ENCODE measurements at places on chromosomes 6 and 20.

- no peak for DNase-seq
Measured at GRCh38 chr20:57450931-57451330, 59.7 kb downstream of the RBM38 start.

DNA sequence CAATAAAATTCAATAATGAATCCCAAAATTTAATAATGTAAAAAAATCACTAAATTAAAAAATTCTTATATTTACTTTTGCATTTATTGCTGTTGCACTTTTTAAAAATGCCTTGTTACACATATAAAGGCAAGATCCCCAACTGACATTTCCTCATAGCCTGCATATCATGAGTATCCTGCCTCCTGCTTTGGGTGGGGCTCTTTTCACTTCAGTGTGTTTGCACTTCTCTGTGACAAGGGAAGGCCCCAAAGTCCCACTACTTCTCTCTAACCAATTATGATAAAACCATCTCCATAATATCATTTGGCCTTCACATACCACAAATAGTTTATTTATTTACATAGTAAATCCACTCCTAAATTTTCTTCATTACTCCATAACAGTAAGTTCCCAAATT lies 446.1 kb upstream of the MARCKS start:
- DNase-seq = no peak

DNA sequence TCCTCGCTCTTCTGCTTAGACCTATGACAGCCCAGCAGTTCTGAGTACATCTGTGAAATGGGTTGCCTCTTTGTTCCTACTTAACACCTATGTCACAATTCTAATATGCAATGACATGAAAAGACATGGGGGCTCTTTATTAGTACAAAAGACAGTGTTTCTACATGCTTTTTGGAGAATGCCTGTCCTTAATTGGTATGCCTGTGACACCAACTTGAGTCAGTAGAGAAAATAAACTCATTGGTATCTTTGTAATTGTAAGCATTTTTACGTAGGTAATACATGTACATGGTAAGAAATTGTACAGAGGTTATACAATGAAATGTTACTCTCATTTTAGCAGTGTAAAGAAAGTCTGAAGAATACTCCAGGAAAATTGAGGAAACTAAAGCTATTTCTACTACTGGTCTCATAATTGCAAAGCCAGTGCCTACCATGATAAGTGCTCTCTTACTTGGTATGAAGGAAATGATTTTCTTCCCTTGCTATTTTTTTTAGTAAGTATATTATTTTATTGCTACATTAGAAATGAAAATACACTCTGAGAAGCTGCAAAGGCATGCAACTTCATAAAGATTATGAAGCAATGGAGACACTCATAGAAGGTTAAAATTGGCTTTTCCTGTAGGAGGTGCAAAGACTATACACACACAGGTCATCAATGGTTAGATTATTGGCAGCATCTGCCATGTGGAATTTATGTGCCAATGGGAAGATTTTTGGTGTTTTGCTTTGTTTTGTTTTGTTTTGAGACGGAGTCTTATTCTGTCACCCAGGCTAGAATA lies 4.9 kb upstream of the EEF1A1 start:
- no peak for DNase-seq

- DNase-seq = no peak
Measured at GRCh38 chr20:59993736-59994430, 35.7 kb downstream of the CDH26 start.

- no peak for DNase-seq
Measured at GRCh38 chr6:44058617-44059358, 68.5 kb downstream of the MRPL14 start.

GRCh38 chr20:15561707-15562404 lies 1011.4 kb downstream of the KIF16B start:
- no peak for DNase-seq

DNA sequence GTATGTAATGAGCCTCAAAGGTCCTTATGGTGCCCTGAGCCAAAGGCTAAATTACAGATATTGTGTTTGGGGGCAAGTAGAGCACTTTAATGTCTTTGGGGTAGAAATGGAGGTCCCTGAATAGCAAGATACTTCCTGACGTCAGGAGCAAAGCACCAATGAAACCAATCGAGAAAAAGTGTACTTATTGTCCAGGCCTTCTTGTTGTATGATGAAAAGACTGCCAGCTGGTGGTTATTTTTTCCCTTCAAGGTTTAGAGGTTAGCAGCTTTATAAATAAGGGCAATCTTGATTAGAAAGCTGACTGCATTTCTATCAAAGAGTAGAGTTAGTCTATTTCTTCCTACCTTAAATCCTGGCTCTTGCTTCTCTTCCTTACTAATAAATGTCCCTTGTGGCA lies 76.1 kb upstream of the HSF2 start:
- DNase-seq = no peak

DNA sequence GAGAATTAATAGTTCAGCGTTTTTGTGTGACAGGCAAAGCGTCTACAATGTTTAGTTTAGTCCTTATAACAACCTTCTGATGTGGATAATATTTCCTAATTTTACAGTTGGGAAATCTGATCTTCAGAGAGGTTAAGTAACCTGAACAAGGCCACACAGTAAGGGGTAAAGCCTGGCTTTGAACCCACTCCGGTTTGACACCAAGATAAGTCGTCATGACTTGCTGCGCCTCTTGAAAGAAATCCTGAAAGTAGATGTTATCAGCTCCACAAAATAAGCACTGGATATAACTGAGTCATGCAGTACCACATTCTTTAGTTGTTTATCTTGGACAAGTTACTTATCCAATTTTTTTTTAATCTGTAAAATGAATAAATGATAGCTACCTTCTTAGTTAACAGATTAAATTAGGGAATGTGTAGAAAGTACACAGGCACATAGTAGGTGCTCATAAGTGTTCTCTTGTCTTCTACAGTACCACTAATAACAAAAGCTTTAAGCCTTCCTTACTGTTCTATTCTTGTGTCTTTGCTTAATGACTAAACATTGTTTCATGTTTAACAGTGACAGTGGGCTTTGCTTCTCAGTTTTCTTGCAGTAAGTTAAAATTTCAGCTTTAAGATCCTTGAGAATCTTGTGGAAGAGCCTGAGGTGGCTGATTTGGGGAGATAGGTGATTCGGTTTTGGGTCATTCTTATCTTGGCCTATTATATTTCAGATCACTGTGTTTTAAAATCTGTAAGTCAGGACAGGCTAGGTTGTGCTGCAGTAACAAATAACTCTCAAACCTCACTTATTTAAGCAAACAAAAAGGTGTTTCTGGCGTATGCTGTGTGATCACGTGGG lies 2.1 kb downstream of the HIVEP1 start:
- no peak for DNase-seq

DNA sequence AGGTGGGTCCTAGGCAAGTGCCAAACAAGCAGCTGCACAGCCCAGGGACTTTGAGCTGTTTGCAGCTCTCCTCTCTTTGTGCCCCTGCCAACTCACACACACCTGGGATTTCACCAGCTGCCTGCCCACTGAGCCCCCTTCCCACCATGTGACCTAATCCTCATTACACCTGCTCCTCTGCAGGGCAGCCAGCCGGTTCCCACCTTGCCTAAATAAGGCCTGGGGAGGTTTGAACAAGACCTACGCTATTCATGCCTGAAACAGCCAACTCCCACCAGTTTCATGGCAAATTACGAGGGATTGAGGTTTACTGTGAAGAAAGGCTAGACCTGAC lies 92.6 kb upstream of the SOX4 start:
- DNase-seq = no peak

DNA sequence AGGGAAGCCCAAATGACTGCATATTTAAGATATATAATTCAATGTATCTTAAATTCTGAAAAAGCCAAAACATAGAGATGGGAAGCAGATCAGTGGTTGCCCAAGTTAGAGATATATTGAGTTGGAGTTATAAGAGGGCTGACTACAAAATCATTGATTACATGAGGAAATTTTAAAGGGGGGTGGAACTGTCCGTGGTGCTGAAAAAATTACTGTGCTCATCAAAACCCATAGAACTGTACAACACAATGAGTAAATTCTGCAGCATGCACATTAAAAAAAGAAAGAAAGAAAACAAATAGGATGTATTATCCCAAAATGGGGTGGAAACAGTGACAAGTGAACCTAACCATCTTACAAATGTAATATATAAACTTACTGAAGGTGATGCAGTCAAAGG lies 100.9 kb downstream of the FUT9 start:
- DNase-seq = peak; percentile 3

DNA sequence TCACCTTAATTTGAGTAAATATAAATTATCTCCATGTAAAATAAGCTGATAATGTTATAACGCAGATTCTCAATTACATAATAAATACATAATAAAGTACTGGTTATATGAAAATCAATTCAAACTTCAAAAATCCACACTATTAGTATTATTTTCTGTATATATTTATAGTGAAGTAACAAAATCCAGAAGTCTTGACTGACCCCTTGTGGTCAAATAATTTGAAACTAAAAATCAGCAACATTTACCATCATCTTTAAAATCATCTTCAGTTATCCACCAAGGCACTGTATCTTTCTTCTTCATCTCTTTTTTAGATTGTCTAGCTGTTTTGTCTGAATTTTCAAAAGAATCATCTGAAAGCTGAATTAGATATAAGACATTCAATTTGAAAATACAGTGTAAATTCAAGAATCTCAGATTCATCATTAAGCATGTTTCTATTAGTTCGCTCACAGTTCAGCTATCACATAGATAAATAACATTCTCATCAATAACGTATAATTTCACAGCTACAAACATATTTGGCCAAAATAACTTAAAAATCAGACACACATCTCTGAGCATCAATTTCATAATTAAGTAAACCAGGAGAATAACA lies 6.5 kb downstream of the CEP162 start:
- peak; percentile 41 for DNase-seq

DNA sequence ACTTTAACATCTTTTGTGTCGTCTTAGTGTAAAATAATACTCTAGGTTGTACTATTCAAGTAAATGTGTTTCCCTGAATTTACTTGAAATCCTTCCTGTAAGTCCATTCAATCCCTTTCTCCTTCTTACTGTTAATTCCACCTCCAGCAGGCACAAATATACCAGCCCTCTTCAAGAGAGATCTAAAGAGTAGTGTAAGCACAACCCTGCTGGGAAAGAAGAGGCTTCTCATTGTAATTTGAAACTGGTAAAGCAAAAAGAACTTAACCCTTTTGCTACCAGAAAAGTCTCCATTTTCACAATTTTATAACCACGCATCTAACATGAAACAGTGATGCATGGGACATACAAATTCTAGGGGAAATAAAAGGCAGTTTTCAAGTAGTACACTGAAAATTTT lies at the start of gene BMP5:
Gene BMP5 (minus strand): TSS at position 191 of the 400 bp plus-strand sequence. CDS start 725 bp downstream, outside the sequence.
- DNase-seq = no peak

GRCh38 chr20:3686867-3687321 lies 5.1 kb upstream of the ADAM33 start:
- DNase-seq = no peak

DNA sequence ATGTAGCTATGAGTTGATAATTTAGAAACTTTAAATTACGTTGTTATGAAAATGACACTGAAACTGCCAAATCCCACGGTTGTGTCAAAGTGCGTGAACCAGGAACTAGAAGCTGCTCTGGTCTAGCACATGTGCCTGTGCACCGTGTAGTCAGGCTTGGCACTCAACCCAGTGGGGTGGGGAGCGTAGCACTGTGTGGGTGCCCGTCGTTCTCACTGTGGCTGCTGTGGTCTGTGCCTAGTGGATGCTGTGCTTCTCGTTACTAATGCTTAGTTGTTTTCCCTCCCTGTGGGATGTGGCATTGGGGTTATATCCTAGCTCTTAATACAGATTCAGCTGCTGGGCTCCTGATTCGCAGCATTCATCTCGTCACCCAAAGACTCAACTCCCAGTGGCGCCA lies 46.2 kb upstream of the ADIG start:
- no peak for DNase-seq

DNA sequence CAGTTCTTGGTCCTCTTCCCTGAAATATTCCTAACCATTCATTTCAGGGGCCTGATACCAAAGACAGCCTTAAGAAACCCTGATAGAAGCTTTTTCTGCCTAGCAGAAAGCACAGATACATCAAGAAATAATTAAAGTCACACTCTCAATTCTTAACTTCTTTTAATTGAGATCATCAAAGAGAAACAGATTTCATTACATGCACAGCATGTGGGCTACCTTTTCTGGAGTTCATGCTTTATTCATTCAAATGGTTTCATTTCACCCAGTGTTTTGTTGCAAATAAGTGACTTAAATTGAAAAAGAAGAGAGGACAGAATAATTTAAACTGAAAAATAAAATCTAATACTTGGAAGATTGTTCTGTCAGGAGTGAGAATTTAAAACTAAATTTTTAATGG lies 192.6 kb upstream of the GGTLC1 start:
- DNase-seq = no peak

GRCh38 chr6:111718326-111718725 lies 112.6 kb upstream of the TRAF3IP2 start:
- no peak for DNase-seq

- DNase-seq = no peak
Measured at GRCh38 chr6:165266191-165266590, 43.2 kb downstream of the C6orf118 start.

- DNase-seq = no peak
Measured at GRCh38 chr20:57469418-57470211, 55.3 kb downstream of the CTCFL start.

GRCh38 chr20:10640897-10641296 lies 32.9 kb downstream of the JAG1 start:
- no peak for DNase-seq

DNA sequence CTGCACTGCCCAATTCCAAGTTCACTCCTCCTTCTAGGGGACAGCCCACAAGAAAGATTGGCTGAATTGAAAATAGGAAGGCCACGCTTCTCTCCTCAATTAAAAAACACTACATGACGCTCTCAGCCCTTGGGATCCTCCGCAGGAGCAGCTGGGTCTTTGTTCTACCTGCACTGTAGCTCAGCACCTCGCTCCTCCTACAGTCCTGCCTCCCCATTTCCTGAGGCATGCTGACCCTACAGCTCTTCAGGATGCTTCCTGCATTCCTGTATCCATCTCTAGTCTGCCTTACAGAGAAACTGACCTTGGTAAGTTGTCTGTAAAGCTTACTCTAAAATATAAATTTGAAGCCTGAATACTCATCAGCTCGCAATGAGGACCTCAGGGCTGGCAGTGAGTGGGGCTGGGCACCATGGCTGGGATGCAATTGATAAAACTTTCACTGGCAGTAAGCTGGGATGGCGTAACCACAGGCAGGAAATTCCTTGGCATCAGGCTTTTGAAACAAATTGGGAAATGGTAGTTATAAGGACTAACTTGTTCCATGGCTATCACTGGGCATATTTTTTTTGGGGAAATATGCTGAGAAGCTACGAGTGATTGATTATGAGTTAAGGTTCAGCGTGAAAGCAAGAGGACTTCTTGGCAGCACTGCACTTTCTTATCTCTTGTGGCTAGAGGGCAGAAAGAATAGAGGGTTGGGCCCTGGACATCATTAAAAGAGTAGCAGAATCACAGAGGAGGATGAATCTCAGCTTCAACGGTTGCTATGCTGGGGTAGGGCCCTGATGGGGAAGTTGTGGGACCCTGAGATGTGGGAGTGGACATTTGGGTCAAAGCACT lies 11.7 kb upstream of the SIRPB1 start:
- DNase-seq = no peak

DNA sequence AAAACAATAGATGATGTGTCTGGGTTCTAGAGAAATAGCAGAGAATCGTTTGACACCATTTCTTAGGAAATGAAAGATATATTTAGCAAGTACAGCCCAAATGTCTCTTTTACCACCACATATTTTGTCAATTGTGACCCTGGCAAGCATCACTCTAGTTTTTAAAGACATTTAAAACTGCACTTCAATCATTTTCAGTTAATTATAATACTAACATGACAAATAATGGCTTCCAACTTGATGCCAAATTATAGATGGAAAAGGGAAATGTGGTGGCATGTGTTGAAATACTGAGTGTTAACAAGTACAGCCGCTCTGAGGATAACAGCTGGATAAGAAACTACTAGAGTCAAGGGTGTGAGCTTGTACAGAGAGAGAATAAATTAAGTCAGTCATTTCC lies 648.9 kb downstream of the FRK start:
- no peak for DNase-seq
